HT-29 (cell line): ENCODE measurements at places on chromosomes 2 and 18. TPM values are rescaled to one million over a fixed set of nuclear protein-coding genes. Genes with fewer than 3 reads are reported as not detected.

- no peak for DNase-seq
These were observed 34.7 kb downstream of the KLF7 start for GRCh38 chr2:207130958-207131521.

GRCh38 chr18:33820517-33821371, 242.7 kb downstream of the ASXL3 start:
- no peak for DNase-seq

DNA sequence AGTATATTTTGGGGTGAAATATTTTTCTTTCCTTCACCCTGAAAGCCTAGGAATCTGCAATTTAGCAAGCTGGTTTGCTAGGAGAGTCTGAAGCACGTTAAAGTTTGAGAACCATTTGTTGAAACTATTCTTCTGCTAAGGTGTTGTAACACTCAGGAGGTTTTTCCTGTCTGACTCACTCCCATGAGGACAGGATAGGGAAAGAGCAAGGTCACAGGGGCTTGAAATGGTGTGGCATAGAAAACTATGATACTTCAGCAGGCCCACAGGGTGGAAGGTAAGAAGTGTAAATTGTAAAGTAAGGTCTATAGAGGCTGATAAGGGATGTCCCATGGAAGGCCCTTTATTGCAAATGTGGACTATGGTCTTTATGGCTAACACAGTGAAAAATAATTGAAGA, 177.7 kb upstream of the ZC3H15 start:
- DNase-seq: no peak

ERFE gene
- 4.0 and 4.5 TPM in 2 replicates for total RNA-seq

GRCh38 chr2:122019724-122020123, 264.3 kb downstream of the TSN start:
- no peak for DNase-seq
